ENCODE measurements at places on chromosomes 6 and 20.
A peak's percentile ranks its signal among the peaks of the same experiment; 100 is the strongest.

- no peak for DNase-seq
These were observed 7.9 kb upstream of the CHRNA4 start for GRCh38 chr20:63369024-63369530.

GRCh38 chr6:144478483-144478882, 193.3 kb downstream of the UTRN start:
- DNase-seq = peak; percentile 4

- peak; percentile 4 for DNase-seq
These were observed 204.2 kb downstream of the KCNQ5 start for GRCh38 chr6:72826037-72826436.

- no peak for DNase-seq
These were observed 659.4 kb downstream of the TENT5A start for GRCh38 chr6:81093051-81093450.

- no peak for DNase-seq
These were observed 280.5 kb upstream of the PRND start for GRCh38 chr20:4441191-4441590.

DNA sequence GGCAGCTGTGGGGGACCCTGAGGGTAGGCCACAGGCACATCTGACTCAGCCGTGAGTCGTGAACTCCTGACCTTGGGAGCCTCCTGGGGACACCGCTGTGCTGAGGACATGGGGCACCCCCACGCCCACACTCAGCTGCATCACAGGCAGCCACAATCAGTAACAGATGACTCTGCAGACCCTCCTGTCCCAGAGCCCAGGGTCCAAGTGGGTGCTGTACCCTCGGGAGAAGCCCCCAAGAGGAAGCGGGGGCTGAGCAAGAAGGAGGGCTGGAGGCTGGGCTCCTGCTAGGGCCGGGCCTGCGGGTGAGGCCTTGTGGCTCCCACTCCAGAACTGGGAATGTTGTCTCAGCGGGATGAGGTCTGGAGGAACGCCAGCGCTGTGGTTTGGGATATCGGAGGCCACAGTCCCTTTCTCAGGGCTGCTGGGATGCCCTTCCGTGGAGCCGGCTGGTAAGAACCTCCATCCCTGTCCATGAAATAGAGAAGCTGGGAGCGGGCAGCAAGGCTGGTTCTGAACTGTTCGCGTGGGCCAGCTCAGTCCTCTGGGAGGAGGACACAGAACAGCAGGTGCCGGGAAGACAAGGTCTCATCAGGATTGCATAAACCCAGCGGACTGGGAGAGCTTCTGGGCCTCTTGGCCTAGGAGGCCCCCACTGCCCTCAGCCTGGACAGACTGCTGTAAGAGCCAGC, 3.1 kb upstream of the LAMA5 start:
- DNase-seq = no peak

DNA sequence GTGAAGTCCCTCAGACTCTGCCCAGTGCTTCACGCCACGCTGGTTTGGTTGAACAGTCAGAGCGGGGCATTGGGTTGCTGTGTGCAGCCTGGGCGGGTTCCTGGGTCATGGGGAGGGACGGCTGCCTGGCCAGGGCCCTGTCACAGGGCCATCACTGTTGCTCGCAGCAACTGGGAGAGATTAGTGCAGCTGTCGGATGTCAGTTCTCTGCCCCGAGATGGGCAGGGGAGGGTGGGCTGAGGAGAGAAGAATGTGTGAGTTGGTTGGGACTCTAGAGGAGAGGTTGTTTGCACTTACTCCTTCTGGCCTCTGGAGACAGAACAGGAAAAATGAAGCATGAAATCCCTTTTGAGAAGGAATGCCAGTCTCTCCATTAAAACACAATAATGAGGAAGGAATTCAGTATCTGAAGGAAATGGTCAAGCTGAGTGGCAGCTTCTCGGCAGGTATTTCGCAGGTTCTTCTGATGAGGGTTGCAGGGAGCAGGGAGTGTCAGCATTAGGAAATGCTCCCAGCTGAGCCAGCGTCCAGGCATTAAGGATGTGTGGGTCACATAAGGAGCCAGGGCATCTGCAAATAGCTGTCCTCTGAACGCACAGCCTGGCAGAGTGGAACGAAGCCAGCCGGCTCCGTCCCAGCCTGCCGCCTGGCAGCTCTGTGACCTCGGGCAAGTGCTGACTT, 95.9 kb downstream of the SSR1 start:
- DNase-seq = no peak

DNA sequence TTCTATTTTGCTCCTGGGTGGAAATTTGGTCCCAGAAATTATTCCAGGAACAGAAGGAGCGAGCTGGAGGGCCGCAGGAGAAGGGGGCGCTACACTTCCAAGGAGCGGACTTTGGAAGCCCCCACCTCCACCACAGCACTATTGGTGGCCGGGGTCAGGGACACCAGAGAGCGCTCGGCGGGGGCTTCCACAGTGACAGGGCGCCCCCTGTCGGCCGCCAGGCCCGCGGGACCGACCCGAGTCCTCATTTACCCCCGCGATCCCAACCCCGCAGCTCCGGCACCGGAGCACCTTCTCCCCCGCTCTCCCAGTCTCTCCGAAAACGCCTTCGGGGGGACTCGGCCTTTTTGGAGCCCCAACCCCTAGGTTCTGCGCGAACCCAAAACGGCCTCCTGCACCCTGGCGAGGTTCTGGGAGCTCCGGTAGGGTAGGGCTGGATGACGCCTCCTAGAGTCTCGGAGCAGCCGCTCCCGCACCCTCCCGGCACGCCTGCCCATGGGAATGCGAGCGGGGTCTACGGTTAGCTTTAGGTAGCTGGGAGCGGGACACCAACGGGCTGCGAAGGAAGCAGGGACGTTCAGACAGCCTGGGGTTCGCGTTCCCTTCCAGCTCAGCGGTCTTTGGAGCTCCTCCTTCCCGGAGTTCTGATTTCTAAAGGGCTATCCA, 2.4 kb upstream of the FOXA2 start:
- no peak for DNase-seq

DNA sequence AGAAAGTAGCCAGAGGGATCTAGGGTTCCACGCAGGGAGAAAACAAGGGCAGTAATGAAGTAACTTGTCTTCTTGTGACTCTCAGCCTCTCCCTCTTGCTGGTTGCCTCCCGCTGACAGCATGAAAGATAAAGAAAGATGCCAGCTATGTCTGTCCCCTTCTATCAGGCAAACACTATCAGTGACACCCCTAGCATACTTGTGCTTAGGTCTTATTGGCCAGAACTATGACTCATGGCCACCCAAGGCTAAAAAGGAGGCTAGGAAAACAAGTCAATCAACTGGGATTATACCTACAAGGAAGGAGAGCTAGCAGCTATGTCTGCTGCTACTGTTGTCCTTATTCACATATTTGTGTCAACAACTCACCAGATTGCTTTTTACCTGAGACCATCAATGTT, 206.8 kb upstream of the SOX4 start:
- no peak for DNase-seq

Data from putamen (tissue), 1 donor.